Activated T-cell treated with anti-CD3 and anti-CD28 coated beads for 4 hours (primary cell): ENCODE measurements at places on chromosomes 1 and 21.

GRCh38 chr1:156108664-156109241 is 5.8 kb upstream of the LMNA start:
- DNase-seq, result no peak

DNA sequence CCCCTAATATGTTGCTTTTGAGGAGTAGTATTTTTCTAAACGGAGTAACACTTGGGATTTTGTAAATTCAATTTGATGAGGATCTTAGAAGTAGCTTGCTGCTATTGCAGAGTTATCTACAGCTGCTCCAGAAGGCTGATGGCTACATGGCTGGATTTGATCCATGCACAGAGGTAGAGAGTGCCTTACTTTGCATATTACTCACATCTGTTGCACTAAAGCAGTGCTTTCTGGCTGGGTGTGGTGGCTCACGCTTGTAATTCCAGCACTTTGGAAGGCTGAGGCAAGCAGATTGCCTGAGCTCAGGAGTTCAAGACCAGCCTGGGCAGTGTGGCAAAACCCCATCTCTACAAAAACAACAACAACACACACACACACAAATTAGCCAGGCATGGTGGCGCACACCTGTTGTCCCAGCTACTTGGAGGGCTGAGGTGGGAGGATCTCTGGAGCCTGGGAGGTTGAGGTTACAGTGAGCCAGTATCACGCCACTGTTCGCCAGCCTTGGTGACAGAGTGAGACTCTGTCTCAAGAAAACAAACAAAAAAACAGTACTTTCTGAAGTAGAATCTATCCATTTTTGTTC is 24.6 kb downstream of the RALGPS2 start:
- DNase-seq, result no peak

GRCh38 chr1:18653367-18653766 is 22.7 kb downstream of the PAX7 start:
- no peak for DNase-seq

- DNase-seq, result no peak
Measured at GRCh38 chr1:241985787-241986186, 13.1 kb downstream of the MAP1LC3C start.

- DNase-seq, result no peak
Measured at GRCh38 chr1:59856725-59857338, 42.1 kb downstream of the HOOK1 start.

GRCh38 chr21:43597052-43597451 is 62.2 kb downstream of the HSF2BP start:
- no peak for DNase-seq

DNA sequence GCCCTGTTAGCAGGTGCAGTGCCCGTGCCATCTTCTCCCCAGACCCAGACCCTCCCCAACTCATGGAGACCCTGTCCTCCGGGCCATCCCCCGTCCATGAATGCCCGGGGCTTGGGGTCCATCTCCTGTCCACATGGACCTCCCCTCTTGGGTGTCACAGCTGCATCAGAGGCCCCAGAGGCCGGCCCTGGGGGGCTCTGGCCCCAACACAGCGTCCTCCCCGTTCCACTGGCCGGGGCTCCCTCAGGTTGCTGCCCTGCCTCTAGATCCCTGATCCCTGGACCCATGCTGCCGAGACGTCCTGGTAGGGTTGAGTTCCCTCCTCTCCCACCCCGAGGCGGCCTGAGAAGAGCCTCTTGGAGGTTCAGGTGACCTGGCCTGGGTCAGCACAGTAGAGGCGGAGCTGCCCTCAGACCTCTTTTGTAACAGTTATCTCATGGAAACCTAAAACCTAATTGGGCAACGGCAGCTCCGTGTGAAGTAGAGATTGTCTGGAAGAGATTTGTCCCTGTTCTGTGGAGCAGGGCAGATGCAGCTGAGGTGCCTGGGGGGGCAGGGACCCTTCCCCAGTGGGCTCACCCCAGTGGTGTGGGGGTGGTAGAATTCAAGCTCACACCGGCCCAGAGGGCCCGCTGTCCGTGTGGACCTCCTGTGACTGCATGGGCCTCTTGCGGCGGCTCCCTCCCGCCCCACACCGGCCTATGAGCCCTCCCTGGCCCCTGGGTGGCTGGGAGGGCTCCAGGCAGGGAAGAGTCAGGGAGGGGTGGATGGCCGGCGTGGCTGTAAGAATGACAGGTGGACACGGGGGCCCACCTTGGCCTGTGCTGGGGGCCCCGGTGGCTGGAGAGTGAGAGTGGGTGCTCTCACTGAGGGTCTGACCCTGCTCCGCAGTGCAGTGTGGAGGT is 56.1 kb downstream of the SKI start:
- DNase-seq, result no peak

GRCh38 chr1:170483051-170483450 is 48.9 kb upstream of the GORAB start:
- no peak for DNase-seq

DNA sequence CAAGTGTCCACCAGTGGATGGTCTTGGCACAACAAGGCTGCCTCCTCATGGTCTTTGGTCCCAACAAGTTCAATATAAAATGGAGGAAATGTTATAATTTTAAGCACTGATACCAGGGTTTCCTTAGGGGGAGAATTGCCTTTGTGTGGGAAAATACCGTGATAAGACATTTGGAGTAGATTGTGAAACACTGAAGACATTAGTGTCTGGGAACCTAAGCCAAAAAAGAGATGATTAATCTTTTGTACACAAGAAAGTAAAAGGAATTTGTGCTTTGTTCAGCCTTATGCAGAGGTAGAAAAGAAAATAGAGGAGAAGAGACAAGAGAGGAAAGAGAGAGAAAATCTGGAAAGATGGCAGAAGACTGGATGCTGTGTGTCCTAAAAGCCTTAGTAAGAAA is 36.1 kb downstream of the ST6GALNAC3 start:
- no peak for DNase-seq

DNA sequence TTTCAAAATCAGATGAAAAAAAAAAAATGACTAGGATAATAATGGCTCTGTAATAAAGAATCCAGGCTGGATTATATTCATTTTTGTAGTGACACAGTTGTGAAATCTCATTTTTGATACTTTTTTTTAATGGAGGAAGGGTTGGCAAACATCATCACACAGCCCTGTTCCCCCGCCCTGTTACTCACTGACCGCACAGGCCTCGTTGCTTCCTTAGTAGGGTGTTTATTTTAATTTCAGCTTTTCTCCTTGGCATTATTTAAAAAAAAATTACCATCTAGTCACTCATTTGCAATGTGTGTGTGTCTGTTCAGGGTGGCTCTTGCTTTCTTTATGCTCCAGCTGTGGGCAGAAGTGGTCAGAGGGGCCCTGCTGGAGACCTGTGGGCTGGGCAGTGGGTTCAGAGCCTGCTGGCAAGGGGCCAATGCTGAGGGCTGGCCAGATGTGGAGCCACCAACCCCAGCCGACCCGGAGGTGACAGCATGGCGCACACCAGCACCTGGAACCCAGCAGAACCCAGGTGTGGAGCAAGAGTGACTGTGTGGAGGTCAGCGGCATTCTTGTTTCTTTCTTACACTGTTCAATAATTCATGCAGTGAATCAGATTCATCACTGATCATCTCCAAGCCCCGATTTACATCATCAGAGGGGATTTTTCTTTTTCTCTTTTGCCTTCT is 44.6 kb downstream of the ZSCAN20 start:
- no peak for DNase-seq
